ENCODE measurements at places on chromosomes 13 and 19.

- no peak for DNase-seq
Observed at GRCh38 chr13:91216928-91217700, 130.4 kb upstream of the MIR17HG start.

- no peak for DNase-seq
Observed at GRCh38 chr13:36533806-36534205, 101.5 kb downstream of the CCNA1 start.

DNA sequence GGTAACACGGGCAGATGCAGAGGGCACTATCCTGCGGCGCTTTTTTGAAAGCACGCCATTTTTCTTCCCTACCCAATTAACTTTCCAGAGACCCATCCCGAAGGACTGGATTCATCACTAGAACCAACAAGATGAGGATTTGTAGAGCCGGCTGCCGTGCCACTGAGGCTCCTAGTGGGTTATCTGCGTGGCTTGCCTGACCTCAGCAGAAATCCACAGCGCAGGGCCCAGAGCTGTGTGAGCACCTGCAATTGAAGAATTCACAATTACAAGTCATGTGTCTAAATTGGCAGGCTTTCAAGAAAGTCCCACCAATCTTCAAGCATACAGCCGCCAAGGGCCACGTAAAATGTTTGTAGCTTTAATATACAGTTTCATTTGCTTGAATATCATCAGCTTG, 75.5 kb downstream of the ALOX5AP start:
- DNase-seq: no peak

DNA sequence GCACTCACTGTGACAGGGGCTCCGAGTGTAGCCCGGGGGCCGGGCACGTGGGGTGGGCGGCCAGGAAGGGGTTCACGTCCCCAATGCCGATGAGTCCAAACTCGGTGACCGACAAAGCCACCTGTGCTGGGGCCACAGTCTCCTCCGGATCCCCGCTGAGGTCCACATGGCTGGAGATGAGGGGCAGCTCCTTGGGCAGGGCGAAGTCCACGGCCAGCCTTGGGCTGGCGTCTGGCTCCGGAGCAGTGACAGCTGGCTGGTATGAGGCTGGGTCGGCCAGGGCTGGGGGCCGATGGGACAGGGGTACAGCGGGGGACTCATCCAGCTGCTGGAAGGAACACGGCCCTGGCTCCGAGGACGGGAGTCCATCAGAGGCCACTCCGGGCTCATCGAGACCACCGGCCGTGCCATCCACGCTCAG, 15.9 kb upstream of the PLPP2 start:
- DNase-seq: no peak

GRCh38 chr13:52786766-52787165, 47.1 kb upstream of the CNMD start:
- no peak for DNase-seq

DNA sequence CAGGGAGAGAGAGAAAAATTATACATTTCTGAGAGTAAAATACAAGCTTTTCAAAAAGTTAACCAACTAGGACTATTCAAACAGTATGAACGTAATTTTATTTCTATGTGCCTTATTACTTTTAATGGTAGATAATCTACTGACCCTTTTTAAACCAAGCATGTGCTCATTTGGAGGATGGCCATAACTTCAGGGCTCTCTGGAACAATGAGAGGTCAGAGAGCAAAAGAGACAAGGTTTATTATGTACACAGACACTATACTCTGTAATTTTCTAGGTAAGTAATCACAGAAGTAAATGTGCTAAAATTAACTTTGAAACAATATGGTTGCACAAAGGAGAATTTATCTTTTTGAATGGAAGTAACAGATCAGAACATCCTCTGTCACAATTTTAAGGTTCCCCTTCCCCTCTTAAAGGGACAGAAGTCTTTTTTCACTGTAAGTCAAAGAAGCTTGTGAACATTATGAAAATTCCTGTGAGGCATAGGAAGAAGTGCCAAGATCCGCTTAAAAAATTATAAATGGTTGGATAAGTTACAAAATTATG, 1.0 kb downstream of the POSTN start:
- no peak for DNase-seq

All from stimulated activated CD8-positive, alpha-beta memory T cell treated with anti-CD3 and anti-CD28 coated beads, Interleukin-2, amount 100 ng/mL, for 1 hour (primary cell).